ENCODE measurements at places on chromosomes 1 and 21. TPM values are rescaled to one million over a fixed set of nuclear protein-coding genes. Genes with fewer than 3 reads are reported as not detected.

The MCM3AP gene
- 89.9 TPM for total RNA-seq

The TLCD4 gene
- total RNA-seq: 17.7 TPM

The KRTAP19-7 gene
- total RNA-seq: not detected

The INAVA gene
- total RNA-seq: 37.6 TPM

The NSUN4 gene
- total RNA-seq: 26.6 TPM

The SPRR1B gene
- total RNA-seq: 274 TPM

The OLIG2 gene
- total RNA-seq: 1.4 TPM

The PRKAA2 gene
- total RNA-seq: 6.4 TPM

The EDN2 gene
- total RNA-seq: 1.0 TPM

The SPATA17 gene
- total RNA-seq: 7.2 TPM

The ATP6V1G3 gene
- total RNA-seq: 0.69 TPM

The LRRC8B gene
- 13.1 TPM for total RNA-seq

The CLCA4 gene
- total RNA-seq: 0.10 TPM

The DDAH1 gene
- total RNA-seq: 28.6 TPM

The DENND2D gene
- 12.7 TPM for total RNA-seq

The SYF2 gene
- 35.9 TPM for total RNA-seq

The KCNE2 gene
- 1.8 TPM for total RNA-seq

The PROK1 gene
- 0.29 TPM for total RNA-seq

The FOXD2 gene
- 4.9 TPM for total RNA-seq

The PADI2 gene
- 5.6 TPM for total RNA-seq

The RSPH1 gene
- total RNA-seq: 5.2 TPM

The MT1HL1 gene
- not detected for total RNA-seq

The ANKRD65 gene
- total RNA-seq: 11.1 TPM

The TEX35 gene
- not detected for total RNA-seq

The BLACAT1 gene
- 6.8 TPM for total RNA-seq

The TINAGL1 gene
- total RNA-seq: 27.2 TPM

The RPS6KA1 gene
- 27.7 TPM for total RNA-seq

The CCDC185 gene
- total RNA-seq: not detected

The PCAT6 gene
- 13.9 TPM for total RNA-seq

The NAXE gene
- total RNA-seq: 98.4 TPM

The FCRL6 gene
- not detected for total RNA-seq

The GNG12 gene
- total RNA-seq: 17.9 TPM

The OR2T11 gene
- not detected for total RNA-seq

The RHCE gene
- 0.88 TPM for total RNA-seq

The RPE65 gene
- 0.14 TPM for total RNA-seq

The RGS8 gene
- 0.33 TPM for total RNA-seq

The CBR1 gene
- 20.1 TPM for total RNA-seq

The TSSK3 gene
- 3.8 TPM for total RNA-seq

The IL12RB2 gene
- total RNA-seq: 0.69 TPM

The AMY1C gene
- total RNA-seq: not detected

The FCGR3B gene
- not detected for total RNA-seq

The NR0B2 gene
- total RNA-seq: 7.2 TPM
